ENCODE measurements at places on chromosomes 12 and 14.

DNA sequence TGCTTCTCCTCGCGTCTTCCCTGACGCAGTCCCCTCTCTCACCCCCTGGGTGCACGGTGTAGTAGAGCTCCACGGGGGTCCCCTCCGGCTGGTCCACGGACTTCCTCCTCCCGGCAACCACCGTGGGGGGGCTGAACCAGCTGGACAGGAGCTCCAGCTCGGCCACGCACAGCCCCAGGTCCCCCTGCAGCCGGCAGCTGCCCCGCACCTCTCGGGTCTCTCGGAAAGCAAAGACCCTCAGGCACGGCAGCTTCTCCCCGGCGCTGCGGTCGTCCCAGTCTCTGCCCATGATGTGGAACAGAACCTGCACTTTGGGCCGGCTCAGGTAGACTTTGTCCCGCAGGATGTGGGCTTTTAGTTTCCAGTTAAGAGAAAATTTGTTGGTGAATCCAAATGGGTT is 203.8 kb downstream of the TMEM132D start:
- DNase-seq: no peak

DNA sequence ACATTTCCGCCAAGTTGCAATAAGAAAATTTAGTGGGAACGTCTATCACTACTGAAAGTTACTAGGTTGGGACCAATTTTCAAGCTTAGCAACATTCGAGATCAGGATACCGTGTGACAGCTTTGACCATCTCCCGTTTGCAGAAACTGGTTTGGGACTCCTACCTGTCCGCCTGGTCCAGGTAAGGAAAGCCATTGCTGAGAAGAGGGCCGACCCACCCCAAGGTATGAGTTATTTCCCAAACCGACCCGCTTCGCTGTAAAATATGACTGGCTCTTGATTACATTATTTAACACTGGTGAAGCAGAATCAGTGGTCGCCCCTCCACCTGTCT is 271 bp downstream of the DNAI7 start:
- no peak for DNase-seq

GRCh38 chr12:28937196-28937595 is 211.9 kb upstream of the FAR2 start:
- DNase-seq: no peak

- DNase-seq: no peak
These were observed 131.5 kb downstream of the KCNK10 start for GRCh38 chr14:88191605-88192004.

DNA sequence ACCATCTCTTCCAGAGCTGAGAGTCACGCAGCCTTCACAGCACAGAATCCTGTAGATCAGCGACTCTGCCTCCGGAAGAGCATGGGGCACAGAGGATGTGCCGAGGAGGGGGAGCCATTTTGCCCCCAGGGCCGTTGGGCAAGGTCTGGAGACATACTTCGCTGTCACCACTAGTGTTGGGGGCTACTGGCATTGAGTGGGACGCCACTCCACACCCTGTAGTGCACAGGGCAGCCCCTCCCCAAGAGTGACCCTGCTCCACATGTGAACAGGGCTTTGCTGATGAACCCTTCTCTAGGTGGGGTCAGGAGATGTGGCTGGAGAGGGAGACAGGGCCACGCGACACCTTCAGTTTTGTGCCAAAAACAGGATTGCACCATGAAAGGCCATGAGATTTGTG is 6.0 kb downstream of the GLT1D1 start:
- DNase-seq: no peak

DNA sequence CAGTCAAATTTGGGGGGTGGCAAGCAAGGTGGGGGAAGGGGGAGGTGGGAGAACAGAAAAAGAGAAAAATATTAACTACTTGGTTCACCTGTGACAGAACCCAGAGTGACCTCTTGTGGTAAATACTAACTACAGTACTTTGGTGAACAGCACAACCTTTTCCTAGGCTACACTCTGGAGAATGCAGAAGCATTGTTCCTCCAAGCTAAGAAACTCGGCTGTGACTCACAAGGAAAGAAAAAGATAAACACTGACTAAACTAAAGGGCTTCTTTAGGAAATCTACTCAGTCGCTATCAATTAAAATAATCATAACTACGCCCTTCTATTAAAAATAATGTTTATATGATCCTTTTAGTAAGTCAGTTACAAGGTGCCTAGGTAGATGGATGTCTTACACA is 5.4 kb downstream of the KCNH5 start:
- DNase-seq: no peak

DNA sequence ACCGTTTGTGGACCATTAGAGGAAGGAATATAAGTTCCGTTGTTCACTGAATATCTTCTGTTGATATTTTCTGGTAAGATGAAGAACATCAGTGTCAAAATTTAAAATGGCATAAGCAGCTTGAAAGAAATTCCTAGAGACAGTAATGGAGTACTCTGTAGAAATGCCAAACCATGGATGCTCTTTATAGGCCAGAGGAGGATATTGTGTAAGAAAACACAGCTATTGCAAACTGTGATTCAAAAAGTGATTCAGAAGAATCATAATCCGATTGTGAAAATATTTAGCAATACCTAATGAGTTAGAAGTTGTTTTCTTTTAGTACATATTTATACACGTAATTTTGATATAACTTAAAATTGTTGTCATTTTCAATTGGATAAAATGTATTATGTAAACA is 102.8 kb downstream of the SLC16A7 start:
- DNase-seq: no peak

GRCh38 chr12:57224973-57225679 is 4.4 kb upstream of the SHMT2 start:
- DNase-seq: peak; percentile 68

DNA sequence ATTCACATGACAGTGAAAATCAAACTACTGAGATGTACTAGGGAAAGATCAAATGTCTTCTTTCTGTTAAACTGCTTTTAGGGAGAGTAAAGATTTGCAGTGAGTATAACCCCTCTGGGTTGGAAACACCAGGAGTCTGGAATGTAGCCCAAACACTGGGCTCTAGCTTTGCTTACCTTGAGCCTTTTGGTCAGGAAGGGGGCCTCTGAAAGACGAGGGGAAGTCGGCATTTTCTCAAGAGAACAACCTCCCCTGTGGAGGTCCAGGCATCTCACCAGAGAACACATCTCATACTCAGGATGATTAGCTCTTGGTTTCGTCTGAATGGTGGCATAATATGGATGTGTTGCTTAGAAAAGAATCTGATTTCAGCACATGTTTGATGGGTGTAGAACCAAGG is 169.0 kb downstream of the ZFP36L1 start:
- DNase-seq: no peak

GRCh38 chr12:51409846-51410245 is 14.8 kb upstream of the SLC4A8 start:
- no peak for DNase-seq

GRCh38 chr12:122276242-122276641 is 9.9 kb upstream of the VPS33A start:
- no peak for DNase-seq

- DNase-seq: no peak
These were observed 12.0 kb downstream of the ADSS1 start for GRCh38 chr14:104735830-104736642.

GRCh38 chr12:69679119-69679518 is 20.0 kb downstream of the BEST3 start:
- no peak for DNase-seq

DNA sequence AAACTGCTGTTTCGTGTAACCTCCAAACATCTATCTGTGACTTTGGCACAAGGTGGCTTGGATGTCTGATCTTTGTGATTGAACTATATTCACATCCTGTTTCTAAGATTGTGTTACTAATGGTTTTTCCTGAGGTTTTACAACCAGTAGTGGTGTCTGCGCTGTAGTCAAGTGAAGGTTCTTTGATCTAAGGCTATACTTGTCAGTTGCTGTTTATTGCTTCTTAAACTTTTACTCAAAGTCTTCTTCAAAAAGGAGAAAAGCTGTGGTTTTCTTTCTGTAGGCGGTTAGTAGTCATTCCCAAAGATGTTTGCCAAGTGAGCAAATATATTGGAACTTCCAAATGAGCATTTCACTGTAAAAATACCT is 12.3 kb upstream of the CALM1 start:
- peak; percentile 26 for DNase-seq

GRCh38 chr14:52011523-52011922 is 22.2 kb downstream of the RTRAF start:
- no peak for DNase-seq

DNA sequence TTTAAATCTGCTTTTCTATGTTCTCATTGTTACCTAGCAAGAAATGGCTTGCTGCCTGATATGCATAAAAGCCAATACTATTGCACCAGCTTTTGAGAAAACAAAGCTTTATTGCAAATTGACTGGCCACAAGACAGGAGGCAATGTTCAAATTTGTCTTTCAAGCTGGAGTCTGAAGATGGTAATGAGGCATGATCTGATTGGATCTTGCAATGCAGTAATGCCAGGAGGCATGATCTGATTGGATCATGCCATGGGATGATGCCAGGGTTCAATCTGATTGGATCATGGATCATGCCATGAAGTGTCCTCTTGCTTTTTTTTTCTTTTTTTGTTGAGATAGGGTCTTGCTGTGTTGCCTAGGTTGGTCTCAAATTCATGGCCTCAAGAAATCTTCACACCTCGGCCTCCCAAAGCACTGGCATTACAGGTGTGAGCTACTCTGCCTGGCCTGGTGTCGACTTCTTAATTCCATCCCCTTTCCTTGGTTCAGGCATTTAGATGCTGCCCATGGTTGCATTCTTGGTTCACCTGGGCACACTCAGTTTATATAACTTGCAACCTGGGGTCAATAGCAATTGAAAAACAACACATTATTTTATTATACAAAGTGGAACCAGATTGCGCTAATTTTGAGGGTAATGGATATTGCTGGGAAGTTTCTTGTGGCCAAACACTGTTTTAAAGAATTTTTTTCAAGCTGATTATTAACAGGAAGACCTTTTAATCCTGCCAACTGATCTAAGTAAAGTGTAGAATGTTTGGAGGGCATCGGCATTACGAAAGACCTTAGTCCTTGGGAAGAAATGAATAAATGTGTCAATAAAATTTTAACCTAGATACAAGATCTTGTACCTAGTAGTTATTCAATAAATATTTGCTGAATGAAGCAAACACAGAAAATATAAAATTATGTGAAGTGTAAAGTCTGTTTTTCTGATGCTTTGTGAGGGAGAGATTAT is 38.8 kb downstream of the HSD17B6 start:
- DNase-seq: no peak

GRCh38 chr14:67722293-67722692 is 20.6 kb downstream of the RDH12 start:
- no peak for DNase-seq

- DNase-seq: no peak
These were observed 29.4 kb downstream of the DCP1B start for GRCh38 chr12:1974812-1975211.

DNA sequence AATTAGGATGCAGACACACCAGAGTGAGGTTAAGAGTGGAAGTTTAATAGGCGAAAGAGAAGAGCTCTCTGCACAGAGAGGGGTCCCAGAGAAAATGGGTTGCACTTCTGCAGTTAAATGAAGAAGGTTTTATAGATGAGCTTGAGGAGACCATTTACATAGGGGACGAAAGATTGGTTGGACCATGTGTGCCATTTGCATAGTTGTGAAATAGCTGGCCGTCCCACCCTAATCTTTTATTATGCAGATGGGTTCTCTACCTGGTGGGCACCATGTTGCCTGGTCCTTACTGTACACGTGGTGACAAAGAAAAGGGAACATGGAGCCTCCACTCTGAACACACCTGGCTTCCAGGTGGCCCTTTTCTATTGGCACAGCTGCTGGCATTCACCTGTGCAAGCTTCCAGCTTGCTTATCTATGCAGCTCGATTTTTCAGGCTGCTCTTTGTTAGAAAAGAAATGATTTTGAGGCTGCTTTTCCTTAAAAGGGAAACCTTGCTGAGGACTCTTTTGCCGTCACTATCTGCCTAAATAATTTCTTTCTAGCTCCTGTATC is 67.1 kb upstream of the SRSF5 start:
- no peak for DNase-seq

DNA sequence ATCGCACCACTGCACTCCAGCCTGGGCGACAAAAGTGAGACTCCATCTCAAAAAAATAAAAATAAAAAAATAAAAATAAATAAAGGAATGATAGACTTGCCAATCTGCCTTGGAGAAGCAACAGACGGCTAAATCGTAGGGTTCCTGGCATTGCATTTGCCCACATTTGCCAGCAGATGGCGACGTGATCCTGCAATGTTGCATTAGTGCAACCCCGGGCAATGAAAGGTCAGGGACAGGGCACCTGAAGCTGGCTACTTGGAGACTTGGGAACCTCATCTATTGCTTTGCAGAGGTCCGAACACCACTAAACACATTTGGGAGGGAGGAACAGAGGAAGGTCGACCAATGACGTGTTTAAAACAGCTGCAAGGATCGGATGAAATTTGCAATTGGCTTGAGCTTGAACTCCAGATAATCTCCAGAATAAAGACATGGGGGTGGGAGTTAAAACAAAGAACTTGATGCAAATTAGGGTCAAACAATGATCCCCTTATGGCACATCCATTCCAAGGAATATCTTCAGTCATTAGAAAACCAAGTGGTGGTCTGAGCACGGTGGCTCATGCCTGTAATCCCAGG is 34.6 kb downstream of the SPRING1 start:
- peak; percentile 69 for DNase-seq

DNA sequence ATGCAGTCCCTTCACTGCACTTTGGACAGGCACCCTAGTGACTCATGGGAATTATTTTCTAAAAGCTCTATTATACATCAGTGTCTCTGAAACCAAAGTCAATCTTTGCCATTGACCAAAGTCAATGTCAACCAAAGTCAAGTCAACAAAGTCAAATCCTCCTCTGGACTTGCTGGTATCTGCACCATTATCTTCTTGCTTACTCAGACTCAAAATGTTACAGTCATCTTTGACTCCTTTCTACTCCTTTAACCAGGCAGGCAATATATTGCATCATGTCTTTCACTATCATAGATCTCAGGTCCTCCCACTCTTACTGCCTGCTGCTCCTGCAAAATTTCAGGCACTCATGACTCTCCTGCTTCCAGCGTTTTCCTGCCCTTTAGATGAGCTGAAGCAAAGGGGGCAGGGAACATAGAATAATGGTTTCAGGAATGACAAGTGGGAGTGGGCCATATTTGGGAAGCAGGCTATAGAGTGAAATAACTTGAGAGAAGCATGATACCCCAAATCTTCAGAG is 39.2 kb downstream of the IGF1 start:
- no peak for DNase-seq

DNA sequence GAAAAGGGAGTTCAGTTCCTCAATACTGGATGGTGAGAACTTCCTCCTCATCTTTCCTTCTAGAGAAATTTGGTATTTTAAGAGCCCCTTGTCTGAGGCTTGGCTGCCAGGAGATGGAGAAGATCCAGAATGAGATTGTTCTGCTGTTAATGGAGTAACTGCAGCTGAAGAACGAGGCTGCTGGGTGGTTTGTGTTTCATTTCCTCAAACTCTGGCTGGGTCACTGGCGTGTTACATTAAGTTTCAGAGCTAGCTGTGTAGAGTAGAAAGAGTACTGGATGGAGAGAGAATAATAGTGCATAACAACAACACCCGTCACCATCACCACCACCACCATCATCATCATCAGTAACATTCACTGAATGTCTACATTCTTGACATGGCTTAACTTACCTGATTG is 325.0 kb upstream of the TBX3 start:
- no peak for DNase-seq

- no peak for DNase-seq
These were observed 16.1 kb downstream of the AK7 start for GRCh38 chr14:96407935-96408570.

All from CD4-positive, alpha-beta T cell treated with Interferon alpha-2 for 1 hour (primary cell).